ENCODE measurements at places on chromosomes 16 and 17.

GRCh38 chr17:66426397-66427033 lies 124.1 kb downstream of the PRKCA start:
- ATAC-seq = no peak

GRCh38 chr17:29624586-29624985 lies 1.9 kb upstream of the CORO6 start:
- no peak for ATAC-seq

DNA sequence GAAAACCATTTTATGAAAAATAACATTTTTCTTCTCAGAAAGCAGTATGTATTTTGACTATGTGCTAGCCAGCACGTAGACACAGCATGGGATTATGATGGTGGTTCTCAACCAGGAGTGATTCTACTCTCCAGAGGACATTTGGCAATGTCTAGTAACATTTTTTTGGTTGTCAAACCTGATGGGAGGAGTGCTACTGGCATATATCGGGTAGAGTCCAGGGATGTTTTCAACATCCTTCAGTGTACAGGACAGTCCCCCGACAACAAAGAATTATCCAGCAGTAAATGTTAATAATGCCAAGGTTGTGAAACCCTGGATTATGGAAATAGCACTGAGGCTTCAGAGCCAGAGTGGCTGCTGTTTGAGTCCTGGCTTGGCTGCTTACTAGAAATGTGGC lies 27.7 kb downstream of the AP2B1 start:
- no peak for ATAC-seq

DNA sequence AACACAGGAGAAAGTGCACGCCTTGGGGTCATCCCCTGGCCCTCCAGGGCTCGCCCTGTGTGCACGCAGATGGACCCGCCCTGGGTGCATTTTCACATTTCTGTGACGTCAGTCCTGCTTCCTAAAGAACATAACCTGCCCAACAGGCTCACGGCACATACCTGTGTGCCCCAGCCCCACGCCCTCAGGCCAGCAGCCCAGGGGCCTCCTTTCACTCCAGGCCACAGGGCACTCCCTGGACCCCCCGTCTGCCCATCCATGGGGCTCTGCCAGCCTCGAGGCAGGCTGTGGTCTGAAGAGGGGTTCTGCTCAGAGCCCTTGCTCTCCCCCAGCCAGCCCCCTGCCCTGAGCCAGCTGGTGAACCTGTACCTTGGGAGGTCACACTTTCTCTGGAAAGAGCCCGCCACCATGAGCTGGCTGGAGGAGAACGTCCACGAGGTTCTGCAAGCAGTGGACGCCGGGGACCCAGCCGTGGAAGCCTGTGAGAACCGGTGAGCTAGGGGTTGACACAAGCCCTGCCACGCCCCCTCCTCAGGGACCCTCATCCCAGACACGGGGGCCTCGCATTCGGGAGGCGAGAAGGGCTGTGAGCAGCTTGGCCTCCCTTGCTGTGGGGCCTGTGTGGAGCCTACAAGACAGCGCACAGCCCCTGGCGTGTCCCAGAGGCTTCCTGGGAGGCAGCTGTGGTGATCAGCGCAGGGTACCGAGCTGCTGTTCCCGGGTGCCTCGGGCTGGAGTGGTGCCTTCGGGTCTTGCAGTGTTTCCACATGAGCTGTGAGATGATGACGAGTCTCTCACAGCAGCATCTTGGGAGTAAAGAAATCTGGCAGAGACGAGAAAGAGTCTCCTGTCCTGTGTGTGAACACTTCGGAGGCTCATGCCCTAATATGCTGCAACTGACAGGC lies 13.8 kb upstream of the MC1R start:
- no peak for ATAC-seq

DNA sequence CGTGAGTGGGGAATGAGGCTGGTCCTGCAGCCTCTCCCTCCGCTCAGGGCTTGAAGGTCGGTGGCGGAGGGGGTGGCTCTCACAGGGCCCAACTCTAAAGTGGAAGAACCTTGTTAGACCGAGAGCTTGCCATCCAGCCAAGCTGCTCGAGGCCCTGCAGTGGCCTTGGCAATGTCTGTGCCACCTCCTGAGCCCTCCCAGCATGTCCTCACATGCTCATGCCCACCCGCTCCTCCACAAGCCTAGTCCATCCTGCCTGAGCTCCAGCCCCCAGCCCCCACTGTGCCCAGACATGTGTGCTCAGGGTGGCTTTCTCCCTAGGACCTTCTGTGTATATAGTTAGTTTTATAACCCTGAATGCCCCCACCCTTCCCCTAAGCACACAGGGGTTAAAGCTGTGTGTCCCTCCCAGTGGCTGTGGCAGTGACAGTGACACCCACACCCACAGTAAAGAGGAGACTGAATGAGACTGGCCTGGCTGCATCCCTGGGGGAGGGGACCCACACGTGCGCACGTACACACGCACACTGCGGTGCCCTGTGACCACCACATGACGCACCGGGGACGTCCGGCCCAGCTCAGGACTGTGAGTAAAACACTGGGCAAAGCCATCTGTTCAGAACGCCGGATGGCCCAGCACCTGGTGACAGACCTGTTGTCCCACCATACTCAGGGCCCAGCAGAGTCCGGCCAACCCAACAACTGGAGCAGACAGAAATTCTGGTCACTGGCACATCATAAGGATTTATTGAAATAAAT lies 15.6 kb downstream of the PDK2 start:
- ATAC-seq = 0 out of 3 replicates have a peak, but pooled peaks have one; percentile 1

GRCh38 chr17:21278450-21279197 lies 5.9 kb upstream of the MAP2K3 start:
- ATAC-seq = no peak

GRCh38 chr17:39096508-39097149 lies 54.8 kb downstream of the PLXDC1 start:
- ATAC-seq = no peak

GRCh38 chr16:72963533-72964315 lies 84.2 kb downstream of the ZFHX3 start:
- peak; percentile 63 for ATAC-seq

- no peak for ATAC-seq
These were observed 86.8 kb downstream of the CA10 start for GRCh38 chr17:52071712-52072111.

- no peak for ATAC-seq
These were observed 417.1 kb upstream of the CDH11 start for GRCh38 chr16:65538976-65539375.

DNA sequence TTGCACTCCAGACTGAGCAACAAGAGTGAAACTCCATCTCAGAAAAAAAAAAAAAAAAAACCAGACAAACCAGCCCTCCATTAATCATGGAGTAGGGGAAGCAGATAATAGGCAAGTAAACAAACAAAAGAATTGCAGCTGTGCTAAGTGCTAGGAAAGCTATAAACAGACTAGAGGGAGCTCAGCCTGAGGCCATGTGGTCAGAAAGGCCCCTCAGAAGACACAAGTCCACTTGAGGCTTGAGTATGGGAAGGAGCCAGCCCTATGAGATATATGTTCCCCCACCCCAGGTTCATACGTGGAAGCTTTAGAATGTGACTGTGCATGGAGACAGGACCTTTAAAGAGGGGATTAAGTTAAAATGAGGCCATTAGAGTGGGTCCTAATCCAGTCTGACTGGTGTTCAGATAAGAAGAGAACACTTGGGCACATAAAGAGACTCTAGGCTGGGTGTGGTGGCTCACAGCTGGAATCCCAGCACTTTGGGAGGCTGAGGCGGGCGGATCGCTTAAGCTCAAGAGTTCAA lies 132.6 kb upstream of the NOL11 start:
- ATAC-seq = no peak

- no peak for ATAC-seq
These were observed 197.1 kb downstream of the HS3ST4 start for GRCh38 chr16:25888868-25889267.

DNA sequence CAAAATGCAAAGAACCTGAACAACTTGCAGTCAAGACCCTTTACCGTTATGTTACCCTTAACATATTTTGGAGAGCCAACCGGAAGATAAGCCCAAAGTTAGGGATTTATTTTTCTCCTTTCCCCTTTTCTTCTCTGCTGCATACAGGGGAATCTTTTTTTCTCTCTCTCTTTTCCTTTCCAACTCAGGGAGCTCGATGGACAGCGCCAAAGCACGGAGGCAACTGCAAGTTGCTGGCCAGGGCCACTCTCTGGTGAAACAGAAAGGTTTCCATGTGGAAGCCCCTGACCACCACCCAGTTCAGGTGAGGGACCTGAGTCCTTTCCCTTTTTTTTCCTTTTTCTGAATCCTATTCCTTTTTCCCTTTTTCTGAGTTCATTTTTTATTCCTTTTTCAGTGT lies 98.8 kb upstream of the COX10 start:
- ATAC-seq = peak; percentile 44

DNA sequence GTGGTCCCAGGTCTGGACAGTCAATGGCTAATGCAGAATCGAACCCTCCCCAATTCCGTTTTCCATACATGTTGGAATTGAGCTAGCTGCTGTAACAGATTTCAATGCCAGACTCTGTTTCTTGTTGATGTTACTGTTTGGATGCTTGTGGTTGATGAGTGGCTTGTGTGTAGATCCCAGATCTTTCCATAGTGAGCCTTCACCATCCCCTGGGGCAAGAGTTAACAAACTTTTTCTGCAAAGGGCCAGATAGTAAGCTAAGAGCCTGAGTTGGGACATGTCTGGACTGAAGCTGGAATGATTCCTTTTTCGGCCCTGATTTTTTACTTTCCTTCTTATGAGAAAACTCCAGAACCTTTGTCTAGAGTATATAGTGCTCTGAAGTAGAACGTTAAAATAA lies 296.3 kb downstream of the CPPED1 start:
- no peak for ATAC-seq

- no peak for ATAC-seq
These were observed 22.1 kb upstream of the KDM8 start for GRCh38 chr16:27181019-27181790.

DNA sequence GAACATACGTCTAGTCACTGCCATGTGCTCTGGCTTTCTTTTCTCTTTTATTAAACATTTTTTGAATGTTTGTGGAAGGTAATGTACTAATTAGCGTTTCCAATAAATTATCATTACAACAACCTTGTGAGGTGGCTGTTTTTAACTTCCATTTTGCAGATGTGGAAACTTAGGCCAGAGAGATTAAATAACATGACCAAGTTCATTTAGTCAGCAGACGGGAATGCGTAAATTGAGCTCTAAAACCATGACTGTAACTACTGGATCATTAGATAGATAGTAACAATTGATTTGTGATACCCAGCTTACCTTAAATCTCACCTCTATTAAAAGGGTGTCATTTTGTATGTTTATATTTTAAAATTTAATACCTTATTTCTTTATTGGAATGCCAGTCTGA lies 49.4 kb downstream of the RABEP1 start:
- no peak for ATAC-seq

GRCh38 chr16:20129375-20129774 lies 55.7 kb upstream of the GPR139 start:
- no peak for ATAC-seq

DNA sequence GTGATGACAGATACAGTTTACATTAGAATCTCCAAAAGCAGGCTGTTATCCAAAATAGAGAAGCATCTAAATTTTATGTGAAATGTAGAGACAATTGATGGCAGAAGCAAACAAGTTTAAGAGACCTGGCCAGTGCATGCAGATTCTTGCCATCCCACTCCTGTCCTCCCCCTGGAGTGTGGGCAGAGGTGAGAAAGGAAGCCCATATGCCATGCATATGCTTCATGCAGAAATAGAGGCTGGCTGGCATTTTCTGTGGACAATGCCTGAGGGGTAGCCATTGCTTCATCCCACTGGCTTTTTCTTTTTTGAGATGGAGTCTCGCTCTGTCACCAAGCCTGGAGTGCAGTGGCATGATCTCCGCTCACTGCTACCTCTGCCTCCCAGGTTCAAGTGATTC lies 382.1 kb downstream of the RBFOX1 start:
- no peak for ATAC-seq

DNA sequence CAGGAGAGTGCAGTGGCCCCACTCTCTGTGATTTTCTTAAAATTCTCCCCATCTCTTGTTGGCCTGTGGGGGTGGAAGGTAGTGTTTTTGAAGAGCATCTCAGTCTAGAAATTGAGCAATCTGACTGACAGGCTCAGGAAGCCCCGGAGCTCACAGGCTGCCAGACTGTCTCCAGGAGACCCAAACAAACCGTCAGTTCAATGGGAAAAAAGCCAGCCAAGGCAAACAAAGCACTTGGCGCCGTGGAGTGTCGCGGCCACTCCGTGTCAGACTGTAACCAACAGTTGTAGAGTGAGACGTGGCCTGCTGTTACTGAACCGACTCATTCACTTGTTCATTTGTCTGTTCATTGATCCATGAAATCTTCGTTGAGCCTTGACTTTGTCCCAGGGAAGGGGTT lies 33.7 kb downstream of the RGS9 start:
- ATAC-seq = no peak

- no peak for ATAC-seq
These were observed 158.6 kb upstream of the MYOCD start for GRCh38 chr17:12507026-12507595.

GRCh38 chr16:84367297-84367680 lies 1.0 kb upstream of the ATP2C2 start:
- no peak for ATAC-seq

DNA sequence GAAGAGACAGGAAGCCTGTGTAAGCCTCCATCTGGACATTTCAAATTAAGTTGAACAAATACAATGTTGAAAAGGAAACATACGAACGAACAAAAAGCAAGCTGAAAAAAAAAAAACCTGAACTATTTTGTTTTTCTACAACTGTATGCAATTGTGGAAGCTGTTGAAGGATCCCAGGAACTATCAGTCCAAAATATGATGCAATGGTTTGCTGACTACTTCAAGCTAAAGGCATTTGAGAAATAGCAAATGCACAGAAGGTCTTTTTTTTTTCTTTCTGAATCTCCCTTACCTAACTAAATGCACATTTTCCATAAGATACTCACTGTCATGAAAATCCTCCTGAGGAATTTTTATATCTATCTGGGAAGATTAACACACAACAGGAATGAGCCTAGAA lies 40.2 kb downstream of the MAF start:
- no peak for ATAC-seq

GRCh38 chr17:50272711-50273653 lies 1.3 kb upstream of the TMEM92 start:
- ATAC-seq = peak; percentile 75

DNA sequence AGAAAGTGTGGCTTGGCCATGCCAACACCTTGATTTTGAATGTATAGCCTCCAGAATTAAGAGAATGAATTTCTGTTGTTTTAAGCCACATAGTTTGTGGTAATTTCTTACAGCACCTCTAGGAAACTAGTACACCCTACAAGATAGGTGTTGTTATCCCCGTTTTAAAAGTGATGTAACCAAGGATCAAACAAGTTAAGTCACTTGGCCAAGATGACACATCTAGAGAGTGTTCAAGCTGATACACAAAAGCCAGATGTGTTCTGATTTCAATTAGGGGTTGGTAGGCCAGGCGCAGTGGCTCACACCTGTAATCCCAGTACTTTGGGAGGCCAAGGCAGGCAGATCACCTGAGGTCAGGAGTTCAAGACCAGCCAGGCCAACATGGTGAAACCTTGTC lies 396.5 kb upstream of the SOX9 start:
- no peak for ATAC-seq

Data from SK-N-SH treated with all-trans-retinoic acid at 6 μM for 48 hours (cell line).